ENCODE measurements at places on chromosomes 6 and 20.
A peak's percentile ranks its signal among the peaks of the same experiment; 100 is the strongest.

- H3K4me3 ChIP-seq: no peak overlapping the region
- no peaks in the 10 kb centered on the region for H3K36me3 ChIP-seq
- peaks cover 31% of the 10 kb centered on the region for H3K4me1 ChIP-seq
- peak overlapping the region; percentile 61 for H3K27ac ChIP-seq
Observed at GRCh38 chr6:13331516-13332348, 3.4 kb upstream of the TBC1D7 start.

DNA sequence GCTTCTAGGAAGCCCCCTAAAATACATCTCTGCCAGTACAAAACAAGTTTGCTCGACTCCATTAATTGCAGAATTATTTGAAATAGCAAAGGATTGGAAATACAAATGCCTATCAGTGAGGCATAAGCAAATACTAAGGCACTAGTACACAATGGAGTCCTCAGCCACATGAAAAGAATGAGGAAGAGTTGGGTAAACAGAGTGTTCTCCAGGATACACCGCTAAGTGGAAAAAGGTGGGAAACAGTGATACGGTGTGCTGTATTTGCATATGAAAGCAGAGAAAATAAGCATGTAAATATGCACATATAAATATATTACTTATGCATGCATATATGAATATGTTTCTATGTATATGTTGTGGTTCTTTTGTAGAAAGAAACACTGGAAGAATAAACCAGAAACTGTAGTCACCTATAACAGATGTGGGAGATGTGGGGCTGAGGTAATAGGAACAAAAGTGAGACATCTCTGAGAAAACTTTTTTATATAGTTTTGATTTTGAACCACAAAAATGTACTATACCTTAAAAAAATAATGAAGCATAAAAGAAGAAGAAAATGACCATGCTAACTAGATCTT lies 143.4 kb upstream of the MYLIP start:
- no peak for DNase-seq
- peaks cover 35% of the 10 kb centered on the region for H3K4me1 ChIP-seq
- peak overlapping the region; percentile 14 for H3K27ac ChIP-seq

GRCh38 chr6:11009353-11009752 lies 34.8 kb downstream of the ELOVL2 start:
- H3K4me3 ChIP-seq: no peak overlapping the region
- H3K27me3 ChIP-seq: peaks cover 31% of the 10 kb centered on the region
- no peaks in the 10 kb centered on the region for H3K4me1 ChIP-seq
- DNase-seq: no peak
- H3K27ac ChIP-seq: no peak overlapping the region

DNA sequence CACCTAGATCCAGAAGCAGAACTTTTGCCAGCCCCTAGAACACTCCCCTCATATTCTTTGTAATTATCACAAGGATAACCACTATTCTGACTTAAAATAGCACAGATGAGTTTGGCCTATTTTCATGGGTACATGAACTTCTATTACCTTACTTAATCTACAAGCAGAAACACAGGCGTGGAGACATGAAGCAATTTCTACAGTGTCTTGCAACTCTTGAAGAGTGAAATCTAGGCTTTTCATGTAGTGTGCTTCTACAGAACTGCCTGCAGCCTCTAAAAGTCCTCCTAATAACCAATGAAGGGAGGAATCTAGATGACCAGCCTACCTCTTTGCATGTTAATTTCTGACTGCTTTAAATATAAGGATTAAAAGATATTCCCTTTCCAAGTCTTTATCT lies 82.7 kb downstream of the EPM2A start:
- H3K4me1 ChIP-seq: peaks cover 4% of the 10 kb centered on the region
- no peak overlapping the region for H3K27ac ChIP-seq
- H3K27me3 ChIP-seq: no peaks in the 10 kb centered on the region

DNA sequence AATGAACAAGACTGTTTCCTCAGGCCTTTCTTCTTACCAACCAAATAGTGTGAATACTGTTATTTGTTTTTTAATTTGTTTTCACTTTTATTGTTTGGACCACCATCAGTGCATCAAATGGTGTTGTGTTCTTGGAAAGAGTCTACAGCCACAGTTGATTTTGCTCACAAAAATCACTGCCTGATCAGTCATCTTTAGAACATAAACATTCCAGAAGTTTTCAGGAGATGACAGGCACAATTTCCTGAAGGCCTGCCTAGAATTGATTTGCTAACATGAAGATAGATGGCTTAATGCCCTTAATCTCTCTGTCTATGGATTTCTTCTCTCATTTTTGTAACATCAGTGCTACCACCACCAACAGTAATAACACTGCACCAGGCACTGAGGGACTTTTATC lies 13.5 kb downstream of the IL22RA2 start:
- no peak overlapping the region for H3K27ac ChIP-seq
- peaks cover 26% of the 10 kb centered on the region for H3K36me3 ChIP-seq
- peaks cover 45% of the 10 kb centered on the region for H3K27me3 ChIP-seq
- H3K4me3 ChIP-seq: no peak overlapping the region
- H3K4me1 ChIP-seq: peaks cover 28% of the 10 kb centered on the region
- no peak for DNase-seq

All from activated T-cell treated with anti-CD3 and anti-CD28 coated beads, Interleukin-2, amount 50 U/mL, for 72 hours (primary cell).